CD4-positive, alpha-beta T cell treated with Interleukin-4 for 4 hours (primary cell): ENCODE measurements at places on chromosomes 5 and 9.

DNA sequence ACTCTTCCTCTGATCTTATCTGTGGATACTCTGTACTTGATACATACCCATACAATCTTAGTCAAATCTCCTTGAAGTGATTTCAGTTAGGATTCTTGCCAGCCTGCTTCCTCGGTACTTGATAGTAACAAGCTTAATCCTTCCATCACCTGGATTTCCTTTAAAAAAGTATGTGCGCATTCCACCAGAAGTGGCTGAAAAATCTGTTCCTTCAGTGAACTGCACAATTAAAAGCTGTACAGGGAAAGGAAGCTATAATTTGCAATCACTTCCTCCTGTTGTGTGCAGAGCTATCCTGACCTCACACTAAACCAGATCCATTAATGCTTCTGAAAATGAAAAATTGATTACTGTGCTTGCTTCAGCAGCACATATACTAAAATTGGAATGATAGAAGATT, 47.3 kb downstream of the PWWP2A start:
- DNase-seq: no peak

GRCh38 chr9:77498891-77499290, 149.2 kb downstream of the GNA14 start:
- DNase-seq: no peak

DNA sequence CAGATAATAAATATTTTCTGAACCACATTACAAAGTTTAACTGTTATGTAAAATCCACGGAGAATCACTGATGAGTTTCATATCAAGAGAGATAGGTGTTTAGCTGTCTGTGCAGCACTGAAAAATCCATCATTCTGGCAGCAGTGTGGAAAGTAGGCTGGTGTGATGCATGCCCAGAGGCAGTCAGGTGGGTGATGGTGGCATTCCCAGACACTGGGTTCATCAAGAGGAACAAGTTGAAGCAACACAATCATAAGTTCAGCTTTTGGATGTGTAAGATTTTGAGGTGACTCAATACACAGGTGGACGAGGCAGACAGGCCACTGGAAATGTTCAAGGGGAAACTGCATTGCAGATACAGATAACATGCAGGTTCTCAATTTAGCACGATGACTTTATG, 11.9 kb downstream of the DNAH5 start:
- no peak for DNase-seq

- peak; percentile 69 for DNase-seq
Measured at GRCh38 chr9:75148561-75148960, 60.2 kb downstream of the OSTF1 start.

GRCh38 chr9:116806075-116806474, 119.0 kb downstream of the TRIM32 start:
- DNase-seq: no peak

- DNase-seq: no peak
Measured at GRCh38 chr5:1445313-1445688, at the start of gene SLC6A3. SLC6A3 (minus strand) TSS chr5:1445440; CDS start chr5:1443197, 2,243 bp downstream.

- DNase-seq: no peak
Measured at GRCh38 chr5:71811779-71812178, 92.7 kb downstream of the CARTPT start.

DNA sequence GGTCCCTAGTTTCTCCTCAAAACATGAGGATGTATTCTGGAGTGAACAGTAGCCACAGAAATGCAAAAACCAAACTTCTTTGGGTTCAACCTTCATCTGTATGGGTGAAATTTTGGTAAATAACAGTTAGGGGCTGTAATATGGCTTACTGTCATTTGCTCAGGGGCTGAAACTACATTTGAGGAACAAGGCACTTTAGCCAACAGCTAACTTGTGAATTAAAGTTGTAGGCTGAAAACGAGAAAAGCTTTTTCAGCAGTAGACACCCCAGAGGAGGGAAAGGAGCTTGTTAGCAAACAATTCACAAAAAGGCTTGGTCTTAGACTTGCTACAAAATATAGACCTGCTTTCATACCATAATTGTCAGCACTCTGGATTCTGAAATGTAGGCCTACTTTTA, 6.6 kb downstream of the TMEM171 start:
- DNase-seq: no peak

DNA sequence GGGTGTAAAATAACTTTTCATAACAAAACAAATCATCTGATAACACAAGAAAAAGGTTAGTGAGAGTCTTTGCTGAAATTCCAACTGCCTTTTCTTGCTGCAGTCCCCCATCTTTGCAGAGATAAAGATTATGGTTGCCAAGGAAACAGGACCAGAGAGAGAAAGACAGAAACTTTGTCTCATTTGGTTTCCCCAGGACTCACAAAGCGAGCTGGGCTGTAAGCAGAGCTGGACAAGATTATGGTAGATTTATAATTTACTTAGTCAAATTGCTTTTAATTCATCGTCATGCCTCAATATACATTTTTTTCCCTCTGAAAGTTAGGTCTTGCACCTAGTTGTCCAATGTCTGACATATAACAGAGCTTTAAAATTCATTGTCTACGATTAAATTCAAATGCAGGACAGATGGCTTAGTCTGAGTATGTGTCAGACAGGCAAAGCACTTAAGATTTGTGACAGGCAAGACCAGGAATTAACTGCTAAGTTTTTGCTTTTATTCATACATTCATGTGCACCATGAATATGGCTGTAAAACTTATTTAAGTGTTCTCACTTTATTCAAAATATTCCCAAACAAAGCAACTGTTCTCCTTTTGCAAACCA, 17.4 kb downstream of the ENC1 start:
- DNase-seq: no peak

- DNase-seq: no peak
Measured at GRCh38 chr5:138033907-138034306, 1.0 kb upstream of the FAM13B start.

GRCh38 chr9:129938291-129938979, 103.2 kb downstream of the USP20 start:
- DNase-seq: peak; percentile 20

DNA sequence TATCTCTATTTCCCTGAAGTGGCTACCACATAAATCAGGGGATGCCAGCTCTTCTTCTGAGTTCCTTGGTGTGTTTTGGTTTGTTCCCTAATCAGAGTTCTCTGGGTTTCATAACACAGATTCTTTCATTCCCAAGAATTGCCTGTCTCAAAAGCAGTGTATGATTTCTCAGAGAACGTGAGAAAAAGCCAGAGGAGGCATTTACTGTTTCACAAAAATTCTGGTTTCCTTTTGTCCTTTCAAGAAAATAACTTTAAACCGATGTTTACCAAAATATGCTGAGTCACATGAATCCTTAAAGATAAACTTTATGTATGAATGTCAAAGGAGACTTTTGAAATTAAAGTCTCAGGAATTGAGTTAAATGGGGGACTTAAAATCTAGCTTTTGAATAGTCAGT, 314.3 kb downstream of the EBF1 start:
- no peak for DNase-seq

GRCh38 chr5:127472700-127473099, 44.7 kb upstream of the PRRC1 start:
- DNase-seq: no peak

- no peak for DNase-seq
Measured at GRCh38 chr5:10793785-10794184, 32.8 kb upstream of the DAP start.

- no peak for DNase-seq
Measured at GRCh38 chr5:134458234-134459009, 46.7 kb upstream of the CDKN2AIPNL start.

DNA sequence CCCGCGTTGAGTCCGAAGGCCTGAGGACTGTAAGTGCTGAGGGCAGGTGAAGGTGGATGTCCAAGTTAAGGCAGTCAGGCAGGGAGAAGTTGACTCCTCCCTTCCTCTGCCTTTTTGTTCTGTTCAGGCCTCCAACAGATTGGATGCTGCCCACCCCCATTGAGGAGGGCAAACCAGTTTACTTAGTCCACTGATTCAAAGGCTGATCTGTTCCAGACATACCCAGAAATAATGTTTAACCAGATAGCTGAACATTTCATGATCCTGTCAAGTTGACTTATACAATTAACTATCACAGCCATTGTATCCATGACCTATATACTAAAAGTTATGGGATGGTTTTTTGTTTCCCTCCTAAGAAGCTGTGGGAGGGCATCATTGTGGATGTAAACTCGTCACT, 8.3 kb upstream of the TEX48 start:
- DNase-seq: no peak

DNA sequence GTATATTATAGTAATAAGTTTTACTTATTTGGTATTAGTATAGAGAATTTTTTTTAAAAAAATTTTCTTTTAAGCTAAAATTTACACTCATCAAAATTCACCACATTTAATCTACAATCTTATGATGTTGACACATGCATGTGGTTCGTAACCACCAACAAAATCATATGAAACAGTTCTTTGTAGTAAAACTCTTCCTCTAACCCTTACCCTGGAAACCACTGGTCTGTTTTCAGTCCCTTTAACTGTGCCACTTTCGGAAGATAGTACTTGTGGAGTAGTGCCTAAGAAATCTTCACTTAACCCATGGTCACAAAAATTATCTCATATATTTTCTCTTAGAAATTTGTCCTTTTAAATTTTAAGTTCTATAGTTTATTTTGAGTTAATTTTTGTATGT, 1498.8 kb downstream of the MAT2B start:
- no peak for DNase-seq

DNA sequence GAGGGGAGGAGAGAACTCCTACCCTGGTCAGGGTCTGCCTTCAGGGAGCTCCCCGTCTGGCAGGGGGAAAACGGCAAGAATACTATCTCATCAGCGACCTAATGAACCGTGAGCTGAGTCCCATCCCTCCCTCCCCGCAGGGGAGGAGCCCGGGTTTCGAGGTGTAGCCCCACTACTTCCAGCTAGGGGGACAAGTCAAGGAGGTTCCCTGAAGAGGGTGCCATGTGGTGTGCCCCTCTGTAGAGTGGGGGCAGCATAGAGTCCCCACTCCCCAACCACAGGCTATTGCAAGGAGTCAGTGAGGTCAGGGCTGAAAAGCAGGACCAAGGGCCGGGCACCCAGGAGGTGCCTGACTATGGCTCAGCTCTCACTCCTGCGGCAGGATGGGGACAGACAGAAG, 50.9 kb upstream of the RXRA start:
- no peak for DNase-seq

DNA sequence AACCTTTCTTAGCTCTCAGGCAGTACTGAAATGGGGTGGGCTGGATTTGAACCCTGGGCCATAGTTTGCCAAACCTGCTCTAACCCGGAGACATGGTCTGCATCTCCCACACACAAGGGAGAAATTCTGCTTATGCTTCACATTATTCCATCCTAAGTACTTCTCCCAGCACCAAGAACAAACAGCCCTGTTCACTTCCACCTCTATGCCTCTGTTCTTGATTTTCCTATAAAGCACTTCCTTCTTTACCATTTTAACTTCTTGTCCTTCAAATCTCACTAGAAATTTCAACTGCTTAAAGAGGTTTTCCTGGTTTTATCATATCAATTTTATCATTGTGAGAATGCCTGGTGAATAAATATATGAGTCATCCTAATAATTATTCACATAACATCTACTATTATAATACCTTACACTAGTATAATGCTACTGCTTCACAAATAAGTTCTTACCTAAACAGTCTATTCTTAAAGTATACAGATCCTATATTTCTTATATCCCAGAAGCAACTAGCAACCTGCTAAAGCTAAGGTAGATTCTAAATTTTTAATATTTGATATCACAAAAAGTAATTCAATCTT, 12.7 kb downstream of the FEM1C start:
- no peak for DNase-seq

DNA sequence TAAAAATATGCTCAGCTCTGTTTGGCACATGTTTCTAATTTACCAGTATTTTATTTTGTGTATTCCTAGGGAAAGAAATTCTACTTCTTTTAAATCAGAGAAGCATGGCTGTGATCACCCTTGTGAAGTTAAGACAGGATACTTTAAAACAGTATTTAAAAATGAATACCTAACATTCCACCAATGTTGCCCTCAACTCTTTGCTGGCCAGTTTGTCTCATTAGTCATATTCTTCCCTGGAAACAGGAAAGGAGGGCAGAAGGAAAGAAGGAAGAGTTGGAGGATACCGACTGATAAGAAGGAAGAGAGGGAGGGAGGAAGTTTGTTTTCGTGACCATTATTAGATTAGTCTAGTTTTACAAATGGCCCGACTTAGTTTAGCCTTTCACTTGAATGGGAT, 137.4 kb downstream of the PLK2 start:
- no peak for DNase-seq

DNA sequence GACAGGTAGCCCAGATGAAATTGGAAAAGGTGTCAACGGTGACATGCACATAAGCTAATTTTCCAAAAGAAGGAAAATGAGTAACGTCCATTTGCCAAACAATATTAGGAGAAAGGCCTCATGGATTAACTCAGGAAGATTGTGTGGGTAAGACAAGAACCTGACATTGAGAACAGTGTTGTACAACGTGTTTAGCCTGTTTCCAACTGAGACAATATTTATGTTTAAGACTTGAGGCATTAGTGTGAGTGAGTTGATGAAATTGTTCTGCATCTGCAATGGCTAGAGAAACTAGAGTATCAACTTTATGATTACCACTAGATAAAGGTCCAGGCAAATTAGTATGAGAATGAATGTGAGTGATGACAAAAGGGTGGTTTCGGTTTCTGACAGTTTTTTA, 191.3 kb upstream of the RAI14 start:
- DNase-seq: no peak
